ENCODE measurements at places on chromosomes 7 and 10.

DNA sequence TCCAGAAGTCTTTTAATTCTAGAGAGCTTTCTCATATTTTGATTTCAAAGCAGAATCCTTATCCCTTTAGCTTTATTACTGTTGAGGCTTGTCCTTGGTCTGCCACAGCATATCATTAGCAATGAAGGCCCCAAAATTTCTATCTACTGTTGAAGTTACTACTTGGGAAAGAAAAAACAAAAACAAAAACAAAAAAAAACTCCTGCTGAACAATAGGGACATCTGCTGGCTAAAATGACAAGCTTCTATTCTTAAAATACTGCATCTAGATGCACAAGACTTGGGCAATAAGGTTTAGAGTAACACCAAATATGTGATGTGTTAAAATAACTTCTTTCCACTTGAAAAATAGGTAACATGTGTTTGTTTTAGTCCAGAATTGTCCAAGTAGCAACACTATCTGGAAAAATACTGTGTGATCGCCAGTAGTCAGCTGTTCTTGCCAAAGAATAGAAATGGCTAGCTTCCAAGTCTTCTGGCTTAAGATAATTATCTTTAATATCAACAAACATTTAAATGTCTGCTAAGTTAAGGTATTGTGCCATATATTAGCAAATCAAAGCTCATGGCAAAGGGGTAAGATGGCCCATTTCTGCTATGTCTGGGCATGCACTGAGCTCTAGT, 3.8 kb upstream of the DMTF1 start:
- DNase-seq, result no peak

GRCh38 chr10:30929901-30930520, 101.7 kb downstream of the ZNF438 start:
- no peak for DNase-seq

DNA sequence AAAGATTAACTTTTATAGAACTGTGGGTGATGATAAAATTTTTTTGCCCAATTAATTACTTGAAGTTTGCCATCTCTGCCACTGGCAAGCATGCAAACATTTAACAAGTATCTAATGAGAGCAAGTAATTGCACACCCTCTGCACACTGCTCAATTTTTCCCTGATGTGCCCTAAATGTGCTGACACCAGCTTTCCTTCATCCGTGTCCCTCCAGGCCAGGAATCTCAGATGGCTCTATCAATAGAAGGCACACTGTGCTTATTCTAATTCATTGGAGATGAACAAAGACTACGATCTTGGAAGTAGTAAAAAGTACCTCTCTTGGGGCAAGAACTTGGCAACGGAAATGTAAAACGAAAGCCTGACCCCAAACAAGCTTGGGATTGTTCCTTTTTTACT, 212.1 kb downstream of the GPR37 start:
- no peak for DNase-seq

GRCh38 chr7:3909128-3909527, 608.1 kb downstream of the SDK1 start:
- no peak for DNase-seq

DNA sequence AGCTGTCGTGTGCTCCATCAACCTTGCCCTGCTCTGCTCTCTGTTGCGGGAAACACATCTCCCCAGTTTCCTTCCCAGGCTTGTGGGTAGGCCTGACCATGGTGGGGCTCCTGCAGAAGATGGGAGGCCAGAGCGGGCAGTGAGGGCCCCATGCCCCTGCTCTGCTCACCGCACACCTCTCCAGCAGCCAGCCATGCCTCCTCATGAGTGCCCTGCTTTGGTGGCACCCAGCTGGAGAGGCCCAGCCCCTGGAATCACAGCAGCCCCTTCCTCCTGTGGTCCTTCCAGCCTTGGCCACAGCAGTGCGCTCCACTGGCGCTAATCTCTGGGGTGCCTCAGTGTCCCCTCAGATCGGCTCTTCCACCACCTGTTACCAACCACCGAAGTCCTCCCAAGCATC, 4.2 kb upstream of the OPN4 start:
- DNase-seq, result no peak

GRCh38 chr10:112446055-112446854, 459 bp downstream of the ZDHHC6 start:
- no peak for DNase-seq

DNA sequence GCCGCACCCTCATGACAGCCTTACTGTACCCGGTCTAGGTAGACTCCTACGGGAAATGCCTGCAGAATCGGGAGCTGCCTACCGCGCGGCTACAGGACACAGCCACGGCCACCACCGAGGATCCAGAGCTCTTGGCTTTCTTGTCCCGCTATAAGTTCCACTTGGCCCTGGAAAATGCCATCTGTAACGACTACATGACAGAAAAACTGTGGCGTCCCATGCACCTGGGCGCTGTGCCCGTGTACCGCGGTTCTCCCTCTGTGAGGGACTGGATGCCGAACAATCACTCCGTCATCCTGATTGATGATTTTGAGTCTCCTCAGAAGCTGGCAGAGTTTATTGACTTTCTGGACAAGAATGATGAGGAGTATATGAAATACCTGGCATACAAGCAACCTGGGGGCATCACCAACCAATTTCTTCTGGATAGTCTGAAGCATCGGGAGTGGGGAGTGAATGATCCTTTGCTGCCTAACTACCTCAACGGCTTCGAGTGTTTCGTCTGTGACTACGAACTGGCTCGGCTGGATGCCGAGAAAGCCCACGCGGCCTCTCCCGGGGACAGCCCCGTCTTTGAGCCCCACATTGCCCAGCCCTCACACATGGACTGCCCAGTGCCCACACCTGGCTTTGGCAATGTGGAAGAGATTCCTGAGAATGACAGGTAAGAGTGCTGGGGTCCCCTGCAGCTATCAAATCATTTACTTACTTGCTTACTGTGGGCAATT, 8.5 kb upstream of the CHCHD1 start:
- no peak for DNase-seq

DNA sequence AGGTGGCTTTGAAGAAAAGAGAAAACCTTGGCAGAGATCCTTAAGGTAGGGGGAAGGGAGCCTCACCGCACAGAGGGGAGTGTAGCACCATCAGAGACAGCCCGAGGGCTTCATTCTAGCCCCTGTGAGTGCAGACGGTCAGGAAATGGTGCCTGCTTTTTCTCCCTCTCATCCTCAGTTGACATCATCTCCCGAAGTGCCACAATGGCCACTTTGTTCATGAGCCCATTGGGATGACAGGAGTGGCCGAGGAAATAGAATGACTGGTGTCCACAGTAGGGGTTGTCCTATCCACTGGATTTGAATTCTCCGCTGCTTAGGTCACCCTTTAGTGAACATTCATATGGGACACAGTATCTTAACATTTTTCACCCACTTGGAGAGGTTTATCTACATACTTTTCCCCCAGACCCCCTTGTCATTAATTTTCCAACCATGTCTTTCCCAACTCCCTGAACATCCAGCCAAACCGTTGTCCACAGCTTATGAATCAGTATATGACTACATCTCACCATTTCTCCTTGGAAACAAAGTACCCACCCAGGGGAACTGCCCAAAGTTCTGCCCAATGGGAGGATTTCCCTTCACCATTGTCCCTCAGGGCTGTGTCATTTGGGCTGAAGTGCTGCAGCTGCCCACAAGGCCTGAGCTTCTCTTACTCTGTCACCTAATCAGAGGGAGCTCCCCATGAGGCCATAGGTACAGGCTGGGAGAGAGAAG, 108.8 kb downstream of the ADCY1 start:
- no peak for DNase-seq

DNA sequence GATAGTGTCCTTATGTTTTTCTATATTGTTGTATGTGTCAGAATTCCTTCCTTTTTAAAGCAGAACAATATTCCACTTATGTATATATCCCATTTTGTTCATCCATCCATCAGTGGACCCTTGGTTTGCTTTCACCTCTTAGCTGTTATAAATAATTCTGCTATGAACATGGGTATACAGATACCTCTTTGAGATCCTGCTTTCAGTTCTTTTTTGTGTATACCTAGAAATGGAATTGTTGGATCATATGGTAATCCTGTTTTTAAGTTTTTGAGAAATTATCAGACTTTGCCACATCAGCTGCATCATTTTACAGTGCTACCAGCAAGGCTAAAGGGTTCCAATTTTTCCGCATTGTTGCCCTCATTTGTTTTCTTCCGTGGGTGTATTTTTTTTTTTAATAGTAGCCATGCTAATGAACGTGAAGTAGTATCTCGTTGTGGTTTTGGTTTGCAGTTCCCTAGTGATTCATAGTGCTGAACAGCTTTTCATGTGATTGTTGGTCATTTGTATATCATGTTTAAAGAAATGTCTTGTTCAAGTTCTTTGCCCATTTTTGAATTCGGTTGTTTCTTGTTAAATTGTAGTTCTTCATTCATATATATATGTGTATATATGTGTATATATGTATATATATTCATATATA, 87.8 kb downstream of the LCOR start:
- DNase-seq, result no peak

DNA sequence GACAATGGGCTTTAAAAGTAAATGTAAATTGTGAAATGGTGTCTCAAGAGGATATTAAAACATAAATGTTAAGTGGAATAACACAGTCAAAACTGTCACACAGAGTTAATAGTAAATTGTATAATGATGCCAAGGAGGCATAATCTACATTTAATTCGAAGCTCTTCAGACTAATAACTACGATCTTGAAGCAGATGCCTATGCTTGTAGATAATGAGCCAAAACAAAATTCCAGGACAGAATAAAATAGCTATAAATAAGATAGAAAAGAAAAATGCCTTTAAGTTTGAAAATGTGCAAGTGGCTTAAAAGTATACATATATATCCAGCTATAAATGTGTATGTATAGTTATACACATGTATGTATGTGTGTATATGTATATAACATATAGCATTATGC, 17.5 kb downstream of the TWIST1 start:
- no peak for DNase-seq

GRCh38 chr10:114257498-114257897, 18.4 kb downstream of the VWA2 start:
- no peak for DNase-seq

DNA sequence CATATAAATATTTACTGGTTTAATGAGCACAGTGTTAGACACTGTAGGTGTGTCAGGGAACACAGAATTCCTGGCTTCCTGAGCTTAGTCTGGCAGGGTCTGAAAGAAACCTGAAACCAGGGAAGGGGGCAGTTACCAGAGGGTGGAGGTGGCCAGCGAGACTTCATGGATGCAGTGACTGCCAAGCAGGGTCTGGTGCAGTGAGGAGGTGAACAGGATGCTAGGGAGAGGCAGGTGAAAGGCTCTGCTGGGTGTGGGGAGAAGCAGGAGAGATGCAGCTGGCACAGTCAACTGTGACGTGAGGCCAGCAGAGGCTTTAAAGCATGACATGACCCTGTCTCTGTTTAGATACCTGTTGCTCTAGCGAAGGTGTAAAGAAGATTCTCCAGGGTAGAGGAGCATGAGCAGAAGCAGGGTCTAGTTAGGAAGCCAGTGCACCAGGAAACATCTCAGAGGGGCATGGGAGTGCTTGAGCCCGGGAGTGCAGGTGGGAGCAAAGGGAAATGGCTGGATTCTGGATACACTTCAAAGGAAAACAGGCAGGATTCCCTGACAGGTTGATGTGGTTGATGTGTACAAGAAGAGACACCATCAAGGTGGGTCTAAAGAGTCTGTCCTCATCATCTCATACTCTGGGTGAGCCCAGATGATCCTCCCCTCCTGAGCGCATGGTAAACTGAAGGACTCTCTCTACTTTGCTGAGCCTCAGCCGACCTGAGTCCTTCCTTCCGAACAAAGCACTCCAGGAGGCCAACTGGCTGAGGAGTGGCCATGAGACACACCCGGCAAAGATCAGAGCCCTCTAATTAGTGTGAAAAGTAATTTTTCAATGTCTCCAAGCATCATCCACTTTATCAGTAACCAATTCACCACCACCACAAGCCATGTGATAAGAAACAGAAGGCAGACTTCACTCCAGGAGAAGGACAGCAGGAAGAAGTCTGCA, 186.8 kb downstream of the COBL start:
- DNase-seq, result no peak

GRCh38 chr7:143305423-143306070, 10.4 kb upstream of the CLCN1 start:
- DNase-seq, result peak; percentile 49

DNA sequence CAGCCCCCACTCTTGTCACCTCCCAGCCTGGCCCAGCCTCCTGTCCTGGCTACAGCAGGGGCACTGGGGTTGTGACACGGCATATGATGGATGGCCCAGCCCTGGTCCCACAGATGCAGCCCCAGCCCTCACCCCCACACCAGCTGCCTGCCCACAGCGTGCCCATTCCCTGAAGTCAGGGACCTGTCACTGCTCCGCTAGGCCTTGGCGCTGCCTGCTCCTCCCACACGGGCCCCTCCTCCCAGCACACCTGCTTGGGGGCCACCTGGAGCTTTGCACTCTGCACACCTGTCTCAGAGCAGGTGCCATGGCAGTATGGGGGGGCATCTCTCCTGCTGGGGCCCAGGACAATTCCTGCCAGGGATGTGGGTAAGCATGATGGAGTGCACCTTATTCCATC, 3.5 kb downstream of the GCK start:
- no peak for DNase-seq

DNA sequence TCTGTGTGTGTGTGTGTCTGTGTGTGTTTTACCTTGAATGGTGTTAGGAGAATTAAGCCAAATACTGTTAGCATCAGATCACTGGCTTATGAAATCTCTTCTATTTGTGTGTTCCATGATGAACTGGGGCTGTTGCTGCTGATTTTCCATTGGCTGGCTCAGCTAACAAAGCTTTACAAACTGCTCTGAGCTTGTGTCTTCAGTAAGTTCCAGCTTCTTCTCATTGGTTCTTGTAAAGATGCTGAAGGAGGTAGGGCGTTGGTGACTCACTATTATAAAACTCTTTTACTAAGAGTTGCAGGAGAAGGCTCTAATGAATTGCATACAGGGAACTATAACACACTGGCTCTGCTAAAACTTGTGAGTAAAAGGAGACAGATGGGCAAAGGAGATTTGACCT, 136.4 kb upstream of the PRKCQ start:
- DNase-seq, result no peak

DNA sequence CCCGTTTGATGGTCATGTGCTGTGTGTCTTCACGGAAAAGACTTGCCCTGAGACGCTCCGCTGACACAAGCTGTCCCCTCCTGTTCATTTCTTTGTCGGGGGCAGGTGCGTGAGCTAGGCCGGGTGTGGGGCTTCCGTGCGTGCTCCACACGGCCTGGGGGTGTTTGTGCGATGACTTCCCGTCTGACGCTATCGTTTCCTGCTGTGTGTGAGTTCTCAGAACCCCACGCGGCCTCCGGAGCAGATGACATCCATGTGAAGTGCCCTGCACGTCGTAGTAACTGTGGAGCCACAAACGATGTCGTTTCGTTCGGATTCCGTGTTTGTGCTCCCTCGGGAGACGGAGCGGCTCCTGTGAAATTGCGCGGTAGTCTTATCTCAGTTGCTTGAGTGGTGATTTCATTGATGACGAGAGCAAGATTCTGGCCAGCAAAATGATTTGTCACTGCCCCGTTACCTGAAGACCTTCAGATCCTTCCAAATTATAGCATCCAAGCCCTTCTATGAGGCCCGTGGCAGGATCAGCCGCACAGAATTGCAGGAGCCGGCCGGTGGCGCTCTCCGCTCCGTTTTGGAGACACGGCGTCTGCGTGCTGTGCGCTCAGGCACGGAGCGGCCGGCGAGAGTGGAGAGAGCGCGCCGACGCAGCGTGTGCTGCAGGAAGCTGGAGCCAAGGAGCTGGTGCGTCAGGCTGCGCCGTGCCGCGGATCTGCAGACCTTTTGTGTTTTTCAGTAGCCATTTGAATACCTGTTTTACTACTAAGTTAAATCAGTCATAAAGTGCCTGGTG, 94.9 kb downstream of the NKX6-2 start:
- no peak for DNase-seq

All from stimulated activated CD8-positive, alpha-beta memory T cell treated with anti-CD3 and anti-CD28 coated beads, Interleukin-4, amount 100 ng/mL, for 1 hour (primary cell).